Memory B cell (primary cell): ENCODE measurements at places on chromosomes 1 and 21.
A peak's percentile ranks its signal among the peaks of the same experiment; 100 is the strongest.

DNA sequence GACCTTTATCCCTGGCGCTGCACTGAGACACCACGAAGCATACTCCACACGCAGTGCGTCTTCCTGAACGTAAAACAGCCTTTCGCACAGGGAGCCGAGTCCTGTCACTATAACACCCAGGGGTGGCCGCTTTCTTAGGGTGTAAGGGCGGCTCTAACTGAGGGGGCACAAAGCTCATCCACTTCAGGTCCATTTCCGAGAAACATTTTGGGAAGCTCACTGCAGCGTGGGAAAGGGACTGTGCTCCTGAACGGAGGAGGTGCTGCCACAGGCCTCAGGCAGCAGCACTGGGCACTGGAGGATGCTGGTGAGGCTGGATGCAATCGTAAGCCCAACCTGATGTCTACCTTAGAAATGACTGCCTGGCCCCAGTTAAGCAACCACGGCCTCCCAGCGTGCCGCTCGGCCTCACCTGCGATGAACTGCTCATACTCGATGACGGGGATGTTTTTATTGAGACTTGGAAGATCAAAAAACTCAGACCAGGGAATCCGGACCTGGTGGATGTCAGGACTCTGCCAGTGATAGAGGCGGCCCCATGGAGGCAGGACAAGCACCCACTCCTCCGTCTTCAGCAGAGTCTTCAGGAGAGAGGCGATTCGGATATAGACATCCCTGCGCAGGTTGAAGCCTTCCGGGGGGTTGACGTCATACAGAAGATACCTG is 2.3 kb downstream of the POFUT2 start:
- no peak for DNase-seq

- no peak for DNase-seq
Observed at GRCh38 chr1:234603221-234604204, 6.5 kb downstream of the IRF2BP2 start.

DNA sequence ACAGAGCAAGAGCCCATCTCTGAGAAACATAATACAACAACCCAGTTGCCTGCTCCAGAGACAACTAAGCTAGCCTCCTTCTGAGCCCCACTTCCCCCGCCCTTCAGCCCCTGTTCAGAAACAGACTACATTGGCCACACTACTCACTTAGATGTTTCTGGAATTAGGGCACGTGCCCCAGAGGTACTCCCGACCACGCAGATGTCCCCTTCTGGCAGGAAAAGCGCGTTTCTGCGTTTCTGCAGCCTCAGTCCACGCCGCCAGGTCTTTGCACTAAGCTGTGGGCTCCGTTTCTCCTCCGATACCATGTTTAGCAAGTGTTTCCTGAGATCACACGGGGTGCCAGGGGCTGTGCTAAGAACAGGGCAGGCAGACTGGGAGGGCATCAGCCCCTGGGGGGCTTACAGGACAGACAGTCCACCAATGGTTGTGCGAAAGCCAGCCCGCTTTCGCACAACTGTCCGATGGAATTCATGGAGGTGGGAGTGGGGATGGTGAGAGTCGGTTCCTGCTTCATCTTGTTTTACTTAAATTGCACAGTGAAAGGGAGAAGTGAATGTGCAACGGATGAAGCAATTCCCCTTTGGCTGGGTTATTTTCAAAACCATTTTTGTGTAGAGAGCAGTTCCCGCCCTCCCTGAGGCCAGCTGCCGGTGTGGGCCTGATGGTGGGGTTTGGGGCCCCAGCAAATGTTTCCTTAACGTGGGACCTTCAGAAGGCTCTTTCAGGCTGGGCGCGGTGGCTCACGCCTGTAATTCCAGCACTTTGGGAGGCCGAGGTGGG is 2.7 kb downstream of the PIK3CD start:
- peak; percentile 38 for DNase-seq

- peak; percentile 74 for DNase-seq
Observed at GRCh38 chr1:42913426-42914091, 45.1 kb downstream of the SLC2A1 start.

GRCh38 chr1:91567583-91567982 is 66.9 kb downstream of the CDC7 start:
- no peak for DNase-seq

DNA sequence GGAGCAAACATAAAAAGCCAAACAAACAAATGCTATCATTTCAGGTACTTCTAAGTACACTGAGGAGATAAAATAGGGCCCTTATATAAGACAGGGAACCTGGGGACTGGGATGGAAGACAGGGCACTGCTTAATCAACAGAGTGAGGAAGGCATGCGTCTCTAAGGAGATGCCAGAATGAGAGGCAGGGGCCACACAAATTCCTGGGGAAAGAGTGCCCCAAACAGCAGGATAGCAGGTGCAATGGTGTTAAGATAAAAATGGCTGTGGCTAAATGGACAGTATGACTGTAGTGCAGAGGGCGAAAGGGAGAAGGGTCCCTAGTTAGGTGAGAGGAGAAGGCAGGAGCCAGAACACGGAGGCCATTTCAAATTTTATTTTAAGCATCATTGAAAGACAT is 113.9 kb downstream of the ZBTB18 start:
- no peak for DNase-seq

- DNase-seq = no peak
Observed at GRCh38 chr1:159944623-159945455, 574 bp downstream of the IGSF9 start.

DNA sequence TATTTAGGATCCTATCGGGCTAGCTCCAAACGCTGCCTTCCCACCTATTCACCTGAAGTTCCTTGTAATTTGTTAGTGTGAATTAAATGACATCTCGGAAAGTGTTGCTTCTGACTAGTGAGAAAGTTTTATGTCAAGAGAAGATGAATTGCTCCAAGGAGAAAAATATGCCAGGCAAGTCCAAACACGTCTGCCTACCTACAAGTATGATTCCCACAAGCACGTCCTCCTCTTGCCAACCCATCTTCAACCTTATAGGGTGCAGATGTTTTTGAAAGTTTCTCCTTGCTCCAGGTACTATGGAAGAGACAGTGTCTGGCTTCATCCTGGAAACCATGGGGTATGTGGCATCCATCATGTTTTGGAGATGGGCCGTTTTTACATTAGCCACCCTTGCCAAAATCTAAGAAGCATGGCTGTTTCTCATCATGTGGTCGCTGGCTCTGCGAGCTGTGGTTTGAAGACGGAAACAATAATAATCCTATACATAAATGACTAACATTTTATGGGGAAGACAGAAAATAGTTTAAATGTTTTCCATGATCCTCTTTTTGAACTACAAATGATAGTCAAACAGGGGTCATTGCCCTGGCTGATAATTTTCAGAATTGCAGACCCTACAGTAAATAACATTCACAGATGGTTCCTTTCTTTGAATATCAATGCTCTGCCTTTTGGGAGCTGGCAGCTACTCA is 505.8 kb downstream of the SMYD3 start:
- no peak for DNase-seq

DNA sequence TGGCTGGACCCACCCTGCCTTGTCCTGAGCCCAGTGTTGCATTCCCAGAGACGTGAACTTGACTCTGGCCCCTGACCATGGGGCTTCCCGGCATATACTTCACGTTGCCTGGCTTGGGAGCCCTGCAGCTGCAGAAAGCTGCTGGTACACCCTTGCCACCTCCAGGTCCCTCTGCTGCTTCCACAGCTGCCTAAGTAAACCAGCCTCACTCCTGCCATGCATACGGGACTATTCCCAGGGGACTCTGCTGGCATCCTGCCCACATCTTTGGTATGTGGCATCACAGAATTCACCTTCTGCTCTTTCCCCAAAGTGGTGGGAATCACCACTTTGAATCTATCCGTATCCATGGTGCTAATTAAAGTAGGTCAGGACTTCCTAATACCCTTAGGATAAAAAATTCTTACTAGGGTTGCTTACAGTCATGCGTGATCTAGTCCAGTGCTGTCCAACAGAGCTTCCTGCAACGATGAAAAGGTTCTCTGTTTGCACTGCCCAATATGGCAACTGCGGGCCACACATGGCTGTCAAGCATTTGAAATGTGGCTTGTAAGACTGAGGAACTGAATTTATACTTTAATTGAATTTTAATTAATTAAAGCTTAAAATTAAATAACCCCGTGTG is 203.0 kb downstream of the GRIK3 start:
- DNase-seq = no peak

- no peak for DNase-seq
Observed at GRCh38 chr1:226041419-226041818, 21.1 kb upstream of the H3-3A start.

GRCh38 chr21:35635261-35635660 is 425.1 kb downstream of the SETD4 start:
- DNase-seq = no peak

DNA sequence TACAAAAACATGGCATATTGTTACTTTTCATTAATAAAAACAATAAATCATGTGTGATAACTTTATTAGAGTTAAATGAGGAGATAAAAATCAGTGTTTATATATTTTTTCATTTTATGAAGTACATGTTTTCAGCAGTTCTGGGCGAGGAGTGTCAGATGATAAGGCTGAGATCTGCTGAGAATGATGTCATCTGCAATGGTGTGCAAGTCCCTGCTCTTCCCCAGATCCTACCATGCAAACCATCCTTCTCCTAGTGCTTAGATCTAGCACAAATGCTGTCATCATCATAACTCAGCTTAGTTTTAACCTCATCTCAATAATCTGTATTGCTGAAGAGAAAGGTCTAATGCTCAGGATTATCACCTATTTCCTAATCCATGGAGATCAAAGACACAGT is 214.4 kb upstream of the DAB1 start:
- no peak for DNase-seq

DNA sequence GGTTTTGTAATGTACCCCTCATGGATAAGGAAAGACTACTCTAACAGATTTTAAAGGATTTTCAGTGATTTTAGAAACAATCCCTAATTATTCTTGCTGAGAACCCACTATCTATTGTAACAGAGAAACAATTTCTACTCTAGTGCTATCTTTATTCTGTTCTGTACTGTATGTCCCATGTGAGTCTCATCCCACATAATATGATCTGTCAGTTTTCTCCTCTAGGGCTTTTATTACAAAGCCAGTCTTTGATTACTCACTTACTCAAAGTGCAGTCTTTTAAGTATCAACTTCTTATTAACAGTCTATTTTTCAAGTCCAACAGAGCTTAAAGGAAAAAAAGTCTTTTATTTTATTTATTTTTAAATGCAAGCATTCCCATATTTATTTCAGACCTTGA is 54.8 kb downstream of the CTH start:
- no peak for DNase-seq

DNA sequence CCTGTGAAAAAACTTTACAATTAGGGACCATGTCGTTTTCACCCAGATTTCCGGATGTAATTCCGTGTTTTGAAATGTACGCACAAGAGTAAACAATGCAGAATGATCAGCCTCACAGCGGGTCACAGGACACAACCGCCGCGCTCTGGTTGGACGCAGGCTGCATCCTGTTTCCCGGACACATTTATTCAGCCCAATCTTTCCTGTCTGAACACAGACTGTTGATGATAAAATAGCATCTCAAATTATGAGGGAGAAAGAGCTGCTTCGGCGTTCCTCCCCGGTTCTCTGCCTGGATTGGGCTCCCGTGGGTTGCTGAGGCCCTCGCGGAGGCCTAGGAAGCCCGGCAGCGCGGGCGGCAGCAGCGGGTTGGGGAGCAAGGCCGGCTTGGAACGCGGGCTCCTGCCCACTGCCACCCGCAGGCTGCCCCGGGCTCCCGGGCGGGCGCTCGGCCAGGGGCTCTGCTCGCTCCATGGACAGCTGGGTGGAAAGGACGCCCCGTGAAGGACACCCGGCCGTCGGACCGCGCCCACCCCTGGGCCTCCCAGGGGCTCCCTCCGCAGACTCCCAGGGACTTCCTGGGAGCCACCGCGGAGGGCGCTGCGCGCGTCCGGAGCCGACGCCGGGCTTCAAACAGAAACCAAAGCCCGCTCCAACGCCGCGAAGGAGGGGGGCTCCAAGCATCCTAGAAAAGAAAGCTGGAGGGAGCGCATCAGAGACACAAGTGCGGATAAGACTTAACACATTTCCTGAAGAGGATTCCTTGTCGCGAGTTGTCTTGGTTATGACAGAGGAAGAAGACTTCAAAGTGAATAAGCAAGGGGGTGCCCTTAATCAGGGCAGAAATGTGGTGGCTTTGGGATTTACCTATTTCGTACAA is 122.3 kb downstream of the ESRRG start:
- peak; percentile 13 for DNase-seq

DNA sequence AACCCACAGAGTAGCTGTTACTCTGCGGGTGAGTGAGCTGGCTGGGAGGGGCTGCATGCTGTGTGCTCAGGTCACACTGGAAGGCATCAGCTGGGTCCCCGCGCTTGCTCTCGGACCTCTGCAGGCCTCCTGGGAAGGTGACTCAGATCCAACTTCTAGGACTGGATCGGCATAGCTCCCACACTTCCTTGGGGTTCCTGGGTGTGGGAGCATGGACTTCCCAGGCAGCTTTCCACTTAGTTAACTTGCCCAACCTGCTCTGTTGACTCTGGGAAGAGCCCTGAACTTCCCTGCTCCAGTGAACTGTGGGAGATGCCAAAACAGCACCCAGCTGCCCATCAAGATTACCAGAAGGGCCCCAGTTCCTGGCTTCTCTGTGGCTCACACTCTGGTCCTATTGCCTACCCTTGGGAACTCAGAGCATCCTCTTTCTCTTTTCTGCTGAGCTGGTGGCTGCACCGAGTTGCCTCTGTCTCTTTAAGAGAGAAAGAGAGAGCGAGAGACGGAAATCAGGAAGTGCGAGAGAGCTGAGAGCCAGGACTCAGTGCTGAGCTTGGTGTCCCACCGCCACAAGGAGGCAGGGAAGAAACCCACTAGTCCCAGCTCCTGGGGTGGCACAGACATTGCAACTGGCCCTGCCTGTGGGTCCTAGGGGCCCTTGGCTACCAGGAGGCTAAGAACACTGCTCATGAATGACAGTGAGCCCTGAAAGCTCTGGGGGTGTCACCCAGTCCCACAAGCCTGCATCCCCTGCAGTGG is at the start of gene IKBKE:
Gene IKBKE, plus strand, starts transcription at position 544 of the 759 bp plus-strand sequence. CDS start 2,752 bp downstream, outside the sequence.
- DNase-seq = peak; percentile 53

DNA sequence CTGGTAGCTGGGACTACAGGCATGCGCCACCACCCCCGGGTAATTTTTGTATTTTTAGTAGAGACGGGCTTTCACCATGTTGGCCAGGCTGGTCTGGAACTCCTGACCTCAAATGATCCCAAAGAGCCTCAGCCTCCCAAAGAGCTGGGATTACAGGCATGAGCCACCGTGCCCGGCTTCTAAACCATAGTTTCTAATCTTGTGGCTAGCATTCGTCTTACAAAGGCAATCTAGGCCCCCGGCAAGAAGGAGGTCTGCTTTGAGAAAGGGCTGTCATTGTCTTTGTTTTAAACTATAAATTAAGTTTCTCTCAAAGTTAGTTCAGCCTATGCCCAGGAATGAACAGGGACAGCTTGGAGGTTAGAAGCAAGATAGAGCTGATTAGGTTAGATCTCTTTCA is 10.3 kb upstream of the L1TD1 start:
- no peak for DNase-seq

GRCh38 chr1:75964760-75965408 is 32.7 kb upstream of the ASB17 start:
- no peak for DNase-seq

DNA sequence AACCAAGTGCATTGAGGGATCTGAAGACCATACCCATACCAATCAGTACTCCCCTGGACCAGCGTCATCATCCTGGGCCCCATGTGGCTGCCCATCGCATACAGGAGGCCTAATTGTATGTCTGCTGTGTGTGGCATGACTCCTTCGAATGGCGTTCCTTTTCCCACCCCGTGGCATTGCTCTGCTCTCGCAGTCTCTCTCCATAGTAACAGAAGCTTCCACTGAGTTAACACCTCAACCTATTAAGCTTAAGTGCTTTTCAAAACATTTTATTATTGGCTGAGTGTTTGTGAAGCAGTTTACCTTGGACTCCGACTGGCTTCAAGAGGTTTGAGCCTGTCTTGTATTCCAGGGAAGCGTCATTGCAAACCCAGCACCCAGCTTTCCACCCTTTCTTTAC is 187.1 kb upstream of the LMO4 start:
- DNase-seq = no peak
